ENCODE measurements at places on chromosomes 5 and 9. TPM values are rescaled to one million over a fixed set of nuclear protein-coding genes. Genes with fewer than 3 reads are reported as not detected.

BRD3OS gene
- total RNA-seq, result 1.8 TPM

RCL1 gene
- total RNA-seq, result 13.8 TPM

SAXO1 gene
- total RNA-seq, result not detected

TXNDC8 gene
- total RNA-seq, result not detected

FABP6 gene
- 7.2 TPM for total RNA-seq

FOXD4L6 gene
- total RNA-seq, result not detected

SPATA31E1 gene
- not detected for total RNA-seq

CEP78 gene
- total RNA-seq, result 13.6 TPM

OR2Y1 gene
- total RNA-seq, result not detected

KCNT1 gene
- total RNA-seq, result not detected

PCDHGA8 gene
- total RNA-seq, result 0.41 TPM

SPATA31A3 gene
- not detected for total RNA-seq

ZDHHC11 gene
- total RNA-seq, result 1.1 TPM

TMOD1 gene
- 3.6 TPM for total RNA-seq

PIGO gene
- total RNA-seq, result 13.0 TPM

SMIM33 gene
- total RNA-seq, result not detected

CCL21 gene
- total RNA-seq, result 18.8 TPM

ISCA1 gene
- total RNA-seq, result 31.9 TPM

LOX gene
- 8.1 TPM for total RNA-seq

KCNV2 gene
- total RNA-seq, result not detected

TLR4 gene
- 0.34 TPM for total RNA-seq

SPRY4 gene
- 1.9 TPM for total RNA-seq

NEK6 gene
- 3.1 TPM for total RNA-seq

STPG3 gene
- not detected for total RNA-seq

WDR36 gene
- total RNA-seq, result 27.3 TPM

PFN3 gene
- total RNA-seq, result not detected

KIF24 gene
- 1.5 TPM for total RNA-seq

ZBED3 gene
- 0.47 TPM for total RNA-seq

RASGEF1C gene
- total RNA-seq, result 0.26 TPM

PCDHB5 gene
- total RNA-seq, result 1.3 TPM

HMGCR gene
- total RNA-seq, result 165 TPM

VAV2 gene
- total RNA-seq, result 4.4 TPM

ADAMTS12 gene
- not detected for total RNA-seq

HTR4 gene
- not detected for total RNA-seq

SVEP1 gene
- total RNA-seq, result 2.0 TPM

FOXD4L5 gene
- total RNA-seq, result not detected
